Endothelial cell (in vitro differentiated cells): ENCODE measurements at places on chromosomes 5 and 9. TPM values are rescaled to one million over a fixed set of nuclear protein-coding genes. Genes with fewer than 3 reads are reported as not detected.

DNA sequence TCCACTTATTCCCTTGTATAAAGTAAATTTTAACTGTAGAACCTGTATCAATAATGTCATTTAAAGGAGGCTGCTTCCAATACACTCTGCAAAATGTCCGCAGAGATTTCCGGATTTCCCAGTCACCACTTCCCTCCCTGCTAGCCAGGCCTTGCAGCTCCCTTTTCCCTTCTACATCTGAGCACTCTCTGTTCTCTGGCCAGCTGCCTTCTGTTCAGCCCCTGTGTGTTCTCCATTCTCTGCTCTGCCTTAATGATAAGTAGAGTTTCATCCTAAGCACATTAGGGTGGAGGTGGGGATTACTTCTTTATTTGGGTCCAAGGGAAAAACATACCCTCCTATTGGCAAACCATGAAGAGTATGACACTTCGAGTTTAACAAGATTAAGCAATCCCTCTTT is 719.6 kb upstream of the WWC1 start:
- H3K36me3 ChIP-seq, result no peaks in the 10 kb centered on the region
- H3K27me3 ChIP-seq, result no peaks in the 10 kb centered on the region
- no peak overlapping the region for H3K4me3 ChIP-seq
- DNase-seq, result no peak

PDGFRB gene
- 23.7 TPM for total RNA-seq

DNA sequence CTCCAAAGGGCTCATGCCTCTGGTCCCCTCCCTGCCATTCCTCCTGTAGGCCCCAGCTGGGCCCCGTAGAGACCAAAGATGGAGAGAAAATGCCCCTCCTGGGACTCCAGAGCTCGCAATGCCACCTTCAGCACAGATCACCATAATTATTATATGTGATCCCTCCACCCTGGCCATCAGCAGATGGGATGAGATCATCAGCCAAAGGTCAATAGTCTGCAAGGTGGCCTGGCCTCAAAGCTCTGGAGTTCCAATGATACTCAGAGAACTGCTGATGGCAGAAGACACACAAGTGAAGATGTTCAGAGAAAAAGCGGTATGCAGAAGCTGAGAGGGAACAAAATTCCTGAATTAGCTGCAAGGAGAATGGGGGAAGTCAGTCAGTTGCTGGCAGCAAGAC is 5.0 kb downstream of the RPP25L start:
- H3K36me3 ChIP-seq, result no peaks in the 10 kb centered on the region
- DNase-seq, result no peak
- H3K4me1 ChIP-seq, result peaks cover 7% of the 10 kb centered on the region
- H3K4me3 ChIP-seq, result no peak overlapping the region
- no peak overlapping the region for H3K27ac ChIP-seq
- H3K27me3 ChIP-seq, result peaks cover 9% of the 10 kb centered on the region

- peak; percentile 11 for DNase-seq
- no peaks in the 10 kb centered on the region for H3K36me3 ChIP-seq
- no peak overlapping the region for H3K4me3 ChIP-seq
- no peaks in the 10 kb centered on the region for H3K27me3 ChIP-seq
- H3K4me1 ChIP-seq, result no peaks in the 10 kb centered on the region
Observed at GRCh38 chr9:92455217-92455616, 27.1 kb downstream of the ASPN start.

- peak overlapping the region; percentile 37 for H3K4me3 ChIP-seq
- H3K27ac ChIP-seq, result no peak overlapping the region
- no peak for DNase-seq
- H3K36me3 ChIP-seq, result peaks cover 57% of the 10 kb centered on the region
- H3K27me3 ChIP-seq, result peaks cover 4% of the 10 kb centered on the region
- peaks cover 17% of the 10 kb centered on the region for H3K4me1 ChIP-seq
Observed at GRCh38 chr9:104861397-104861796, 66.6 kb downstream of the ABCA1 start.

MTAP gene
- 37.2 TPM for total RNA-seq

- peak; percentile 71 for DNase-seq
- no peaks in the 10 kb centered on the region for H3K4me1 ChIP-seq
- no peak overlapping the region for H3K27ac ChIP-seq
- H3K36me3 ChIP-seq, result no peaks in the 10 kb centered on the region
- H3K27me3 ChIP-seq, result peaks cover 2% of the 10 kb centered on the region
- no peak overlapping the region for H3K4me3 ChIP-seq
Observed at GRCh38 chr9:97889941-97890887, 32.1 kb downstream of the TRMO start.

ARID3C gene
- not detected for total RNA-seq

DNA sequence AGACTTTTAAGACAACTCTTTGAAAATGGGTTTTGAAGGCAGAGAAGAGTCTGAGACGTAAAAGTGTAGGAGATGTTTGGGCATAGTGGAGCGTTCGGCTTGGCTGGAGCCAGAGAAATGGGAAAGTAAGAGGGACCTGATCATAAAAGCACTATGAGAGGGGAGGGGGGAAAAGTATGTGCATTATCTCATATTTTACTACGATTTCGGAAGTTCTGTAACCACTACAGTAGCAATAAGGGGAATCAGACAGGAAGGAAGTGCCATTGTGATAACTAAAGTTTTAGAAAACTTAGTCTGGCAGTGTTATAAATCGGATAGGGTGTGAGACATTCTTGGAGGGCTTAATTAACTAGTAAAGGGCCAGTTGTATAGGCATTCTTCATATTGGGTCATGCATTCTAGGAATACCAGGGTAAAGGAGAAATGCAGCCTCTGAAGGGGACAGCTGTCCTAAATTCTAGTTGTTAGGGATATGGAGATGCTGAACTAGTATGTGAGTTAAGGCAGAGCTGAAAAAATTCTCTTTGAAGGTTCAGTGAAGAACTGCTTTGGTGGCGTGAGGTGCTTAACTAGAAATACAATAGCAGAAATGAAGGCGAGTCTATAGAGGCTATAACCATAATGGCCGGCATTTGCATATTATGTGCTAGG is 83.8 kb upstream of the FREM1 start:
- peaks cover 3% of the 10 kb centered on the region for H3K36me3 ChIP-seq
- H3K4me3 ChIP-seq, result peak overlapping the region; percentile 78
- DNase-seq, result no peak
- peaks cover 20% of the 10 kb centered on the region for H3K4me1 ChIP-seq

- H3K27me3 ChIP-seq, result peaks cover 1% of the 10 kb centered on the region
- no peaks in the 10 kb centered on the region for H3K36me3 ChIP-seq
- H3K4me3 ChIP-seq, result no peak overlapping the region
- peaks cover 15% of the 10 kb centered on the region for H3K4me1 ChIP-seq
- DNase-seq, result no peak
Observed at GRCh38 chr5:68426586-68426985, 211.0 kb downstream of the PIK3R1 start.

- no peak overlapping the region for H3K27ac ChIP-seq
- H3K36me3 ChIP-seq, result no peaks in the 10 kb centered on the region
- no peak overlapping the region for H3K4me3 ChIP-seq
- no peak for DNase-seq
- no peaks in the 10 kb centered on the region for H3K4me1 ChIP-seq
Observed at GRCh38 chr5:30103052-30103451, 1090.4 kb upstream of the CDH6 start.

- DNase-seq, result no peak
- no peaks in the 10 kb centered on the region for H3K4me1 ChIP-seq
- H3K36me3 ChIP-seq, result no peaks in the 10 kb centered on the region
Observed at GRCh38 chr5:147037515-147038205, 159.1 kb upstream of the PPP2R2B start.

LCN10 gene
- total RNA-seq, result not detected

C9orf153 gene
- 0.36 TPM for total RNA-seq

DNA sequence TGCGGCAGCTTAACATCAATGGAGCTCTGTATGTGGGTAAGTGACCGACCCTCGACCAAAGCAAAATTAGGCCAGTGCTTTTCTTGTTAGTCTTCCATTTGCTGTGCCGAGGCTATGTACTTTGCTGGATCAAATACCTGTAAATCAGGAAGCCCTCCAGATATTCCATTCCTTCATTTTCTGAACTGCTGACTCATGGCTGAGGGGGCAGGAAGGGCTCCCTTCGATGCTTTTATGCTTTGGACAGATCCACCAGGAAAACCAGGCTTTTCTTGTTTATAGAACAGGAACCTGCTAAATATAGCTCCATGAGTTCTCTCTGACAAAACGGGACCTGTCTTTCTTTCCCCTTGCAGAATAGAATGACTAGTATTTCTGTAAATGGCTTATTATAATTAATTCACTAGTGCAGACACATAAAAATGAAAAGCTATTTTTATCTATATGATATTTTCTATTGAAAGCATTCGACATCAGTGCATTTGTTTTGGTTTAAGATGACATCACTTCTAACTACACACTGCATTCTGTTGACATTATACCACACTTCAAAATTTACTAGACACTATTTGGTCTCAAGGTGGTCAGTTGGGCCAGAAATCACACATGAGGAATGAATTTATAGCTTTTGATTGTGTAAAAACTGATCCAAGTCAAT is 93.3 kb downstream of the LIFR start:
- no peaks in the 10 kb centered on the region for H3K36me3 ChIP-seq
- H3K27ac ChIP-seq, result no peak overlapping the region
- H3K4me3 ChIP-seq, result no peak overlapping the region
- H3K27me3 ChIP-seq, result peaks cover 2% of the 10 kb centered on the region
